ENCODE measurements at places on chromosomes 1 and 21.

- no peak overlapping the region for H3K4me3 ChIP-seq
- no peak overlapping the region for H3K27ac ChIP-seq
- H3K4me1 ChIP-seq, result no peaks in the 10 kb centered on the region
- DNase-seq, result no peak
- H3K27me3 ChIP-seq, result no peaks in the 10 kb centered on the region
- H3K36me3 ChIP-seq, result no peaks in the 10 kb centered on the region
Observed at GRCh38 chr1:95380909-95381308, 146.9 kb downstream of the RWDD3 start.

- no peaks in the 10 kb centered on the region for H3K27me3 ChIP-seq
- DNase-seq, result peak; percentile 72
- H3K4me3 ChIP-seq, result no peak overlapping the region
- peak overlapping the region; percentile 72 for H3K27ac ChIP-seq
- H3K4me1 ChIP-seq, result peaks cover 35% of the 10 kb centered on the region
Observed at GRCh38 chr1:183180218-183180617, 5.8 kb upstream of the LAMC2 start.

DNA sequence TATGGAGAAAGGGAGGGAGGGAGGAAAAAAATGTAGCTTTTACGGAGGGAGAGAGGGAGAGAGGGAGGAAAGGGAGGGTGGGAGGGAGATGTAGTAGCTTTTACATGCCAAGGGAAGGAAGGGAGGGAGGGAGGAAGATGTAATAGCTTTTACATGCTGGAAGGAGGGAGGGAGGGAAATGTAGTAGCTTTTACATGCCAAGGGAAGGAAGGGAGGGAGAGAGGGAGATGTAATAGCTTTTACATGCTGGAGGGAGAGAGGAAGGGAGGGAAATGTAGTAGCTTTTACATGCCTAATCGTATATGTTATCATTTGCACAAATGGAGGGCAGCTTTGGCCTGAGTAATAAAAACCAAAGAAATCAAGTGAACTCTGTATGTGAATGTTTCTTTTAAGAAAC, 35.6 kb downstream of the EEIG2 start:
- H3K27ac ChIP-seq, result no peak overlapping the region
- H3K36me3 ChIP-seq, result no peaks in the 10 kb centered on the region
- no peak for DNase-seq
- H3K27me3 ChIP-seq, result no peaks in the 10 kb centered on the region
- H3K4me1 ChIP-seq, result peaks cover 35% of the 10 kb centered on the region

DNA sequence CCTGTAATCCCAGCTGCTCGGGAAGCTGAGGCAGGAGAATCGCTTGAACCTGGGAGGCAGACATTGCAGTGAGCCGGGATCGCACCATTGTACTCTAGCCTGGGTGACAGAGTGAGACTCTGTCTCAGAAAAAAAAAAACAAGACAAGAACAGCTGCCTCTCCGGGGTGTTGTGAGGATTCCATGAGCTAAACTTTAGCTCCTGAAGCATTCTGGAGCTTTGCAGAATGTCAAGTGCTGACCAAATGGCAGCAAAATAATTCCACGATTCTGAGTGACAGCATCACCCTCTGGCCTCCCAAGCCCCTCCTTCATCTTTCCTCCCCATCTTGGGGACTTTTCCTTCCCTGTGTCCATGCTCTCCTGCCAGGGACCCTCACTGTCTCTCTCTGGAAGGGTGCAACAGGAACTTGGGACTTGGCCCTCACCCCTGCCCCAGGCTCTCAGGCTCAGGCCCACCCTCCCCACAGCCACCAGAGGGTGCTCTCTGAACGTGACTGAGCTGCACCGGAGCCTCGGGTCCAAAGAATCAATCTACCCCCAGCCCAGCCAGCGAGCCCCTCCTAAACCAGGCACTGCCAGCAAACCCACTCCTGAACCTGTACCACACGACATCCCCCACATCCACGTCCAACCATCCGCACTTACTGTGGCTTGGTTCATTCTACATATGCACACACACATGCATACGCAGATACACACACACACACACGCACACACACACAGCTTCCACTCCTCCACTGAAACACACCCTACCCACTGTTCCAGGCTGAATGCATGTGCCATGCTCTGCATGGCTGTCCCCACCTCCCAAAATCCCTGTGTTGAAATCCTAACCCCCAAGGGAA, 45.7 kb downstream of the ACOT7 start:
- H3K4me3 ChIP-seq, result no peak overlapping the region
- no peaks in the 10 kb centered on the region for H3K36me3 ChIP-seq
- H3K27me3 ChIP-seq, result no peaks in the 10 kb centered on the region
- H3K27ac ChIP-seq, result peak overlapping the region; percentile 75
- H3K4me1 ChIP-seq, result peaks cover 7% of the 10 kb centered on the region
- DNase-seq, result no peak

- DNase-seq, result no peak
- no peaks in the 10 kb centered on the region for H3K27me3 ChIP-seq
- H3K4me1 ChIP-seq, result no peaks in the 10 kb centered on the region
- H3K4me3 ChIP-seq, result no peak overlapping the region
- H3K36me3 ChIP-seq, result no peaks in the 10 kb centered on the region
Observed at GRCh38 chr21:25005388-25005787, 601.9 kb downstream of the MRPL39 start.

DNA sequence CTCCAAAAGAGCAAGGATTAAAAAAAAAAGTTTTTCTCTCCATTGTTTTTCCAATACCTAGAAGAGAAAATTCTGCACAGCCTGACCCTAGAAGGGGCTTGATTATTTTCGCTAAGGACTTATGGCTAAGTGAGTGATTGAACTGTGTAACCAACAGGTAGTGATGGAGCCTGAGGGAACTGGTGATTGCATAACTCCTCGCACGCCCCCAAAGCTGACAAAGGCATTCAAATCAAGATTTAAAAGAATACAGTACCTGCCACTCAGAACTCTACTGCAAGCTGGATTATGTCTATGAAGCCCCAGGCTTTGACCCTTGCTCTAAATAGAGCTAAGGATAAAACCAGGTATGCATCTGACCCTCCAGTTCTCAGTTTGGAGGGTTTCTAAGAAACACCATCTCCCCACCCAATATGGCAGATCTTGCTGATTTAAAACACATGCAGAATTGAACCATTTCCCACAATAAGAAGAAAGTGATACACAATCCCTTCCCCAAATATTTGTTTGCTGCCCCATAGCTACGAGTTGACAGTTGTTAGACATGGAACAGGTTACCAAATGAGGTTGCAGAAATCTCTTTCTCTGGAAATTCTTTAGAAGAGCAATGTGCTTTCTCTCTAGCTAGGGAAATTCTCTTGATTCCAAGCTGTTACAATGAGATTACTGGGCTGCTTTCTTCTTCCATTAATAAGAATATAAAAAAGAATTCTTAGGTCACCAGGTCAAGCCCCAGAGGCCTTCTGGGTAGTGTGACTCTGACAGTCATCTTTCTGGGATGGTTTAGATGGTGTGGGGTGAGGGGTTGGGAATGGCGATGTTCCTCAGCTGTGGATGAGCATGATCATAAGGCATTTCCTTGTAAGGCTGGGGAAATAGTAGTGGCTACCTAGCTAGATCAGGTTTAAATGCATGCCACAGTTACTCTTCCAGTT, 35.1 kb downstream of the FGGY start:
- no peak overlapping the region for H3K27ac ChIP-seq
- no peak overlapping the region for H3K4me3 ChIP-seq
- H3K4me1 ChIP-seq, result peaks cover 15% of the 10 kb centered on the region
- no peaks in the 10 kb centered on the region for H3K27me3 ChIP-seq

GRCh38 chr1:81499487-81499886, 301.2 kb upstream of the ADGRL2 start:
- H3K36me3 ChIP-seq, result no peaks in the 10 kb centered on the region
- H3K4me1 ChIP-seq, result peaks cover 9% of the 10 kb centered on the region
- H3K4me3 ChIP-seq, result no peak overlapping the region
- H3K27me3 ChIP-seq, result no peaks in the 10 kb centered on the region
- H3K27ac ChIP-seq, result no peak overlapping the region

All from heart right ventricle (tissue), 16 donors.